ENCODE measurements at places on chromosomes 1 and 21. TPM values are rescaled to one million over a fixed set of nuclear protein-coding genes. Genes with fewer than 3 reads are reported as not detected.

BSND gene
- not detected for total RNA-seq

RSBN1 gene
- 16.6 TPM for total RNA-seq

NTMT2 gene
- not detected for total RNA-seq

GRCh38 chr1:226366290-226366689 is 41.6 kb downstream of the PARP1 start:
- DNase-seq, result no peak
- no peaks in the 10 kb centered on the region for H3K27me3 ChIP-seq
- H3K36me3 ChIP-seq, result peaks cover 97% of the 10 kb centered on the region
- H3K4me3 ChIP-seq, result no peak overlapping the region
- no peak overlapping the region for H3K27ac ChIP-seq

GBP5 gene
- not detected for total RNA-seq

- H3K27ac ChIP-seq, result no peak overlapping the region
- no peaks in the 10 kb centered on the region for H3K36me3 ChIP-seq
- H3K4me3 ChIP-seq, result no peak overlapping the region
- peaks cover 4% of the 10 kb centered on the region for H3K27me3 ChIP-seq
- no peak for DNase-seq
- H3K4me1 ChIP-seq, result no peaks in the 10 kb centered on the region
Observed at GRCh38 chr1:18602533-18603211, 28.0 kb upstream of the PAX7 start.

NBPF10 gene
- total RNA-seq, result 0.83 TPM

GRCh38 chr1:54024358-54024757 is 6.4 kb upstream of the LDLRAD1 start:
- no peaks in the 10 kb centered on the region for H3K36me3 ChIP-seq
- H3K27me3 ChIP-seq, result no peaks in the 10 kb centered on the region
- no peak overlapping the region for H3K4me3 ChIP-seq
- DNase-seq, result no peak
